ENCODE measurements at places on chromosomes 3 and 15.

DNA sequence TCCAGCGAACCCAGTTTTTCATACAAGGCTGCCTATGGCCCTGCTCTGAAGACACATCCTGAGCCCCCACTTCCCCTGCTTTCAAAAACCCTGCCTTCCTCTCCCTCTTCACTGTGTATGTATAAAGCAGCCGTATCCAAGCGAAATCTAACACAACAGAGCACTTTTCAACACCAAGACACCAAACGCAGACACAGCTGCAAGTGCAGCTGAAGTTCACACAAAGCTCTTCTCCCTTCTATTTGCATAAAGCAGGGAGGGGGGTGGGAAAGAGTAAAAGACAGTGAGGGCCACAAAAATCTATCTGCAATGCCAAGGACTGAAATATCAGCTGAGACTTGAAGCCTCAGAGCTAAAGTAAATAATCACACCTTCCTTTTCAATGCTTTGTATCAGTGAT is 35.1 kb upstream of the CSPG5 start:
- DNase-seq: no peak

- DNase-seq: no peak
These were observed 1259.0 kb downstream of the ZPLD1 start for GRCh38 chr3:103693831-103694230.

- DNase-seq: no peak
These were observed 168.8 kb upstream of the VEPH1 start for GRCh38 chr3:157672061-157672460.

GRCh38 chr3:27639271-27639670 is 82.9 kb downstream of the EOMES start:
- DNase-seq: no peak

DNA sequence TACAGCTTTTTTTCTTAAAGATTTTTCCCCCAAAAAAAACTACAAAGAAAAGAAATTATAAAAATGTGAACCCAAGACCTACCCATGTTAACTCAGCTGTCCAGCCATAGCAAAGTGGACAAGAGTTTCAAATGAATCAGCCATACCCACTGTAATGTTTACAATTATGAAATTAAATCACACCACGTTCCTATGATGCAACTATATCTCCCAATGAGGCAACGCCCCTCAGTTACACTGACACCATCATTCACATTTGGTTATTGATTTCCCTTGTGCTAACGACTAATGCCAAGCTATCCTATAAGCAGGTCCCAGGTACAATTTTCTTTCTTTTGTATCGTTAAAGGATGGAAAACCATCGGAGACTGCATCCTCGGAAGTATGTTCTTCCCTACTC is 115.1 kb upstream of the ICE2 start:
- no peak for DNase-seq
